ENCODE measurements at places on chromosomes 2 and 18.

- no peak for DNase-seq
These were observed 1.4 kb downstream of the METTL8 start for GRCh38 chr2:171432206-171432968.

DNA sequence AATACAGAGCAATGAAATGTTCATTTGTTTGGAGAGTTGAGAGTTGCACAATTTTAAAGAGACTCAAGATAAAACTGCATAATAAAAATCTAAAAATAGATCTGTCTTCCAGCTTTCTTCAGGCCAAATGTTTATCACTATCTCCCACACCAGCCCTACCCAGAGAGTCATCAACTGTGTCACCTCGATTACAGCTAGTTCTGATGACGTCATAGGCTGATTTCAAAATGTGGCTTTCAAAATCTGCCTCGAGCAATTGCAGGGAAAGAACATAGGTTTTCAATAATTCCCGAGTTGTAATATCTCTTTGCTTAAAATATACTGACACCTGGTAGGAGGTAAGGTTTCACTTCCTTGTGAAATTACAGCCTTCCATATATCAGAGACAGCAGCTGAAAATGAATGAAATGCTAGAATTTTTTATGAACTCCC is 677.6 kb upstream of the ID2 start:
- DNase-seq, result no peak

GRCh38 chr2:145652571-145653545 is 1132.9 kb upstream of the ZEB2 start:
- DNase-seq, result no peak

GRCh38 chr18:41721103-41721790 is 233.8 kb upstream of the PIK3C3 start:
- DNase-seq, result no peak

DNA sequence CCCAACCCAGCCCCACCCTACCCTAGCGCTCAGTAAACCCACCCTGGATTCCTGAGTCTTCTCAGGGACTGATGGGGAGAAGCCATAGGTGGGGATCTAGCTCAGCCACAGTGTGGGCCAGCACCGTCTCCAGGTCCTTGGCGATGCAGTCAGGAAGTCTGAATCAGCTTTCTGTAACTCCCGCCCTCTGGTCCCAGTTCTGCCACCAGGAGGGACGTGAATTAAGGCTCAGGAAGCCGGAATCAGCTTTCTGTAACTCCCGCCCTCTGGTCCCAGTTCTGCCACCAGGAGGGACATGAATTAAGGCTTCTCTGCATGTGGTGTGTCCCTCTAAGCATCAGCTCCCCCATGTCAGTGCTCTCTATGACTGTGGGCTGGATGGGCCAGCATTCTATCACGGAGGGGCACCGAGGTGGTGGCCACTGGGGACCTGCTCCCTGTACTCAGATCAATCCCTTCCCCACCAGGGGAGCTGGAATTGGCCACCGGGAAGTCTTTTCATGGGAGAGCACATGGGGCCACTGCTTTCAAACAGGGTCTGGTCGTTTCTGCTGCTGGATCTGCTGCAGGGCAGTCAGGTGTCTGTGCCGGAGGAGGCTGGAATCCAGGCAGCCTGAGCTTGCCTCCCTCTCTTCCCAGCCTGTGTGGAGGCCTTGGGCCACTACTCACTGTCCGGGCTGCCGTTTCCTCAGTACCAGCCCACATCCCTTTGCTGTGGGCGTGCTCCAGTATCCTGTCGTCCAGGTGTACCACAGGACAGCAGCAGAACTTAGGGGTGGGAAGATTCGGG is 24.7 kb downstream of the ASB18 start:
- DNase-seq, result no peak

GRCh38 chr2:213145715-213146242 is 5.6 kb downstream of the IKZF2 start:
- DNase-seq, result no peak

- no peak for DNase-seq
These were observed 26.9 kb downstream of the SNORC start for GRCh38 chr2:232896720-232897597.

DNA sequence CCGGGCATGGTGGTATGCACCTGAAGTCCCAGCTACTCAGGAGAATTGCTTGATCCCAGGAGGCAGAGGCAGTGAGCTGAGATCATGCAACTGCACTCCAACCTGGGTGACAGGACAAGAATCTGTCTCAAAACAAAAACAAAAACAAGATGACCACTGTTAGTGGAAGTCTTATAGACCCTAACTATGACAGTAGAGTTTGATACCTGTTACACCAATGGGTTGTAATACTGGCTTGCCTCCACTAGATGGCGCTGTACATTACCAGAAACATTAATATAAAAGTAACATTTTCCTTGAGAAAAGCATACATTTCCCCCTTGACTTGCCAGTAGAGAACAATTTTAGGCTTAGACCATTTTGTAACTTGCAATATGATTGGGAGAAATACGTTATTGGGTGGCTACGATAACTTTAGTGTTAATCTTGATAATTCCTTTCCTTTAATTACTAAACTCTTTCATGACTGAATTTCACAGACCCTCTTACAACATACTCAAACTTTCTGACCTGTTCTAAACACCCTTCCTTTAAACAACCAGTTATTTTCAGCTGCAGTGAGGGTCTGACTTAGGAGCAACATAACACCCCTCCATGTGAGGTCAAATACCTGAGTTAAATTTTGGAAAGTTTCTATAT is 19.5 kb downstream of the SLC25A52 start:
- peak; percentile 46 for DNase-seq

- no peak for DNase-seq
These were observed 8.0 kb downstream of the MC5R start for GRCh38 chr18:13831864-13832508.

- DNase-seq, result no peak
These were observed 94.6 kb downstream of the PMAIP1 start for GRCh38 chr18:59994357-59994756.

GRCh38 chr2:167686691-167687090 is 560.7 kb downstream of the STK39 start:
- no peak for DNase-seq

- no peak for DNase-seq
These were observed 88.2 kb upstream of the THUMPD2 start for GRCh38 chr2:39867268-39867667.

GRCh38 chr2:102321941-102322719 is 10.8 kb downstream of the IL1RL1 start:
- DNase-seq, result no peak

- DNase-seq, result no peak
These were observed 100.8 kb upstream of the TFPI start for GRCh38 chr2:187655001-187655400.

GRCh38 chr2:111712940-111713515 is 171.0 kb downstream of the ANAPC1 start:
- DNase-seq, result no peak

DNA sequence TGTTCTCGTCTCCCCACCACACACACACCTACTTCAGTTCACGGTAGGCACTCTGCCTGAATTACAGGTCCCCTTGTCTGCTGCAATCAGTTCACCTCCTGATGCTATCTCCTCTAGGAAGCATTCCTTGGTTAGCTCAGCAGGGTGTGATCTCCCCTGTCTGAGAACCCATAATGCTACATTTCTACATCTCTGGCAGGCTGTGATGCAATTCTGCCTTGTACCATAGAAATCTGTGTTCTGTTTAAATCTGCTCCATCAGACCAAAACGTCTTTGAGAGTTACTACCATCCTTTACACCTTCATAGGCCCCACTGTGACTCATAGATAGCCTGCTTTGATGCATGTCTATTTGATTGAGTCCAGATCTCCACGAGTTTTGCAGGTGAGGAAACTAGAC is 103.9 kb downstream of the TTC32 start:
- DNase-seq, result no peak

GRCh38 chr2:196677404-196677803 is 37.9 kb downstream of the CCDC150 start:
- no peak for DNase-seq

DNA sequence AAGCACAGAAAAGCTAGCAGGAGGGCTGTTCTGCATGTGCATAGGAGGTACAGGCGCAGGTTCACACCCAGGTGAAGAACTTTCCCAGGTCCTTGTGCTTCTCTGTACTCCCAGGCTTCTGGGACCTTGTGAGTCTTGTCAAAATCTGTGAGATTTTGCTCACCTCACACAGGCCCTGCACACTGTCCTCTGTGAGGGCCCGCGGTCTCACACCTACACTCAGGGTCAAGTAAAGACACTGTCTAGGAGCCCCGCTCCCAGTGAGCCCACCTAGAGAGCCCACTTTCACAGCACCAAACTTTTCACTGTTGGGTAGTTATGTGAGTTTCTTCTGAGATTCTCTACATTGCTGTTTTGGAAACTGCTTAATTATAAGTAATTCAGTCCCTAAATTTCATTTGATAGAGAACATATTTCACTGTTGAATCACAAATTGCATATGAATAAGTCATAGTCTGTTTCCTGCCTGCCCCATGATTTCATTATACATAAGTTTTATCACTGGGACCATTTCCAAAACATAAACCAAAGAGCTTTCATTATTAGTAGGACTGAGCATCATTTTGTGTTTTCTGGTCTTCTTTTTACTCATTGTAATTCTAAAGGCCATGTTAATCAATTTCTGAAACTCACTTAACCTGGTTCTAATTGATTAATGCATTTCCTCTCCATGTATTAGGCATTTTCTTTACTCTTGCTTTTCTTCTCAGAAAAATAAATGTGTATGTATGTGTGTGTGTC is 234.2 kb upstream of the SPOPL start:
- DNase-seq, result no peak

DNA sequence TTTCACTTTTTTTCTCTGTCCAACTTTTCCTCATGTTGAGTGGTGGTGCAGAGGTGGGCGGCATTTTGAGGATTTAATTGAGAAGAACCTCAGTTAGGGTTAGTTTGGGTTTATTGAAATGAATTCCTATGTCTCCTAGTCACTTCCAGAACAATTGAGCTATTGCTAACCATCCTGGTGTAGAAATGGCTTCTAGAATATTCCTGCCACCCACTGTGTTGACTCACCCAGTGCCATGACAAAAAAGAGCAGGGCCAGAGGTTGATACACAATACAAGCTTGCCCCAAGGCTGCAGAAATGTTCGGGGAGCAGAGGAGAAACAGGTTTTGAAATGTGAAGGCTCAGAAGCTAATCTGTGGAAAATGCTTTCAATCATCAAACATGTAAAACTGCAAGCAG is 167.1 kb upstream of the TRIB2 start:
- no peak for DNase-seq

DNA sequence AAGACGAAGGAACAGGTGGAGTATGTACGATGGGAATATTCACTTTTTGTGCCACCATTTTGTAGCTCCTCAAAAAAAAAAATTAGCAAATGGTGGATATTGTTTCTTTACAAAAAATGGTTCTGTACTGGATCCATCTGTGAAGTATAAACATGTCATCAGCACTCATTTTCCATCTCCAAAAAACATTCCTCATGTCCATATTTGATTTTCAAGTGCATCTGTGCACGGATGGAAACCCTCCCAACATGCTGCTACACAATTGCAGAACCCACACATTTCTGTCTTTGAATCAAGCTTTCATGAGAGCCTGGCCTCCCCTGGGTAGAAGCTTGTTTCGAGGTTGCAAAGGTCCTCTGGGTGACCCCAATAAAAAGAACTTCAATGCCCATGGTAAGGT is 59.6 kb upstream of the ZEB2 start:
- no peak for DNase-seq

- DNase-seq, result no peak
These were observed 49.0 kb upstream of the PAIP2B start for GRCh38 chr2:71275939-71276310.

DNA sequence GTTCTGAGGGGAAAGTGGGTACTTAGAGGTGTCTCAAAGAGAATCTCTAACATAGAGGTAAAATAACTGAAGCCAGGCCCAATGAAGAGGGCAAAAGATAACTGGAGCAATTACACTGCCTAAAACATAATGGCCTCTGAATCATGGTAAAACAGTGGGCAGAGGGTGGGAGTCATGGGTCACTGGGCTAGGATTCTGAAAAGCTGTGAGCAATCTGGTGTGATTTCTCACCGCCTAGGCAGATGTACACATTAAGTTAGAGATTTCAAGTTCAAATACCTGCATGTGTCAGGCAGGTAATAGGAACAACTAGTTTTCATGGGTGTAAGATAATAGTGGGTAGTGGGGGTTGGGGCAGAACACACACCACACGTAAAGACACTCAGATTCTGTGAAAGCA is 45.6 kb downstream of the INSIG2 start:
- no peak for DNase-seq

- no peak for DNase-seq
These were observed 315.4 kb downstream of the ETAA1 start for GRCh38 chr2:67712484-67712883.

DNA sequence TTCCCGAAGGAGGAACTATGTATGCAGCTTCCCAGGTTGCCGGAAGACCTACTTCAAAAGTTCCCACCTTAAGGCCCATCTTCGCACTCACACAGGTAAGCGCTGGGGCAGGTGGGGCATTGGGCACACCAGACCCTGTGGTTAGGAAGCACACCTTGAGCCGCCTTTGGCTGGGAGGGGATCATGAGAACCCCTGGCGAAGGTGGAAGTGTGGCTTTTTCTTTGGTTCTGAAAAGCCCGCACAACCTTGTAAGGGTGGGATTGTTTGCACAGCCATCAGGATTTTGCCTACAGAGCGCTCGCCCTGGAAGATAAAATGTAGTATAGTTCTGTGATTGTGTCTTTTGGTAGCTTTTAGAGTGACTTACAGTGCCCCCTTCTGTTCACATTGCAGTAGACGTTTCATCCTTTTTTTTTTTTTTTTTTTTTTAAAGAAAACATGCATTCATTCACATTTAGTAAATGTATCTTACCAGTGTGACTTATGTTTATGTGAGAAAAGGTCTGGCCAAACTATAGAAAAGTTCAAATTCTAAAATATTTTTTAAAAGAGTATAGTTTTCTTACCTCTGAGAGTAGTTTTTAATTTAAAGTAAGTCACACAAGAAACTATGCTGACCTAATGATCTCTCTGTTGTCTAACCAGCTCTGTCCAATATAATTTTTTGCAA is 5.3 kb downstream of the KLF11 start:
- DNase-seq, result no peak

- no peak for DNase-seq
These were observed 236.1 kb downstream of the CDH20 start for GRCh38 chr18:61569176-61569892.

- DNase-seq, result no peak
These were observed 59.6 kb downstream of the CHRNA1 start for GRCh38 chr2:174704642-174705041.

- no peak for DNase-seq
These were observed 23.9 kb upstream of the CEP68 start for GRCh38 chr2:65032019-65032975.

GRCh38 chr2:108106731-108107130 is 120.4 kb downstream of the SLC5A7 start:
- DNase-seq, result no peak

DNA sequence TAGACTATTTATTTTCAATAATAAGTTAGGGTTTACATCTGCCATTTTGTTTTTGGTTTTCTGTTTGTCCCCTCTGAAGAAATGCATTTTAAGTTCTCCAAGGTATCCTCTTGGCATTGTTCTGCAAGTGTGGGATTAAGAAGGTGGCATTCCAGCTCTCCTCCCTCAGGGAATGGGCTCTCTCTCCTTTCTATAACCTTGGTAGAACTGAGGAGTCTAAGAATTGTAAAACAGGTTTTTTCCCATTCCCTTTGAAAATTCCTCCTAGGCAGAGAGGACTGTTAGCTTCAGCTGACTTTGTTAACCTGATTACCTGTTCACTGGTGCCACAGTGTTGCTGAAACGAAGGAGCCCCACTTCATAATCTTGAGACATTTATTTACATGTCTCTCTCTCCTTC is 26.1 kb upstream of the RAB1A start:
- no peak for DNase-seq

GRCh38 chr18:38790303-38790702 is 1224.7 kb upstream of the CELF4 start:
- DNase-seq, result no peak

- no peak for DNase-seq
These were observed 38.9 kb downstream of the HADHB start for GRCh38 chr2:26283606-26284005.

Data from stimulated activated CD4-positive, alpha-beta T cell treated with anti-CD3 and anti-CD28 coated beads, Interleukin-1b, Interleukin-23, amount 100 ng/mL, for 4 hours (primary cell).